Memory B cell (primary cell): ENCODE measurements at places on chromosomes 13 and 19.

DNA sequence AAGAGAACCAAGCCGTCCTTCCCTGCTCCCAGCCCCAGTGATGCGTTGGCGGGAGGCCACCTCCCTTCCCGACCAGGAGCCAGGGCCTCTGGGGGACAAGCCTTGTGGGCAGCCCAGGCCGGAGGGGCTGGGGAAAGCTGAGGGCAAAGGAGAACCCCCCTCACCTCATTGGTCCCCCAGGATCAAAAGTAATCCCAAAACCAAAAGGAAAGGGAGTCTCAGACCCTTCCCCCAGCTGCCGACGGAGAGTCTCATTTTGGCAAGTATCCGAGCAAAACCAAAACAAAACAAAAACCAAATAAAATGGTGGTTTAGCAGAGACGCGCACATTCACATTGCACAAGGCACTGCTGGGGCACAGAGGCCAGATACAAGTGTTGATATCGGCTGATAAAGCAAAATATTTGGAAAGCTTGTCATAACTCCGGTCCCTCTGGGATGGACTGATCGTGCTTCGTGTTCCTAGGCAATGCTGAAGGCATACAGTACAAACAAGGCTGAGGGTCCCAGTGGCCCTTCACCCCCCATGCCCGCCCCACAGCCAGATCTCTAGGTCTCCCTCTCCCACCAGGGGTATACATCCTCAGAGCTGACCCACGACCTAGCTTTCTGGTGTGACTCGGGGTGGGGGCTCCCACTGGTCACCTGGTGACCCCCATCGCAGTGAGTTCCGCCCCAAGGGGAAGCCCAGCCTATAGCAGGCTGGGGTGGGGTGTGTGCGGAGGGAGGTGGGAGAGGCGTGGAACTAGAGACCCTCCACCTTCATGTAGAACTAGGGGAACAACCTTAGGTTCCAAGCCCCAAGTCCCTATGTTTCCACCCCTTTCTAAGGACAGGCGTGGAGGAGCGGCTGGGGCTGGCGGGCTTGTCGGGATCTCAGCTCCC lies 2.1 kb downstream of the CEBPA start:
- no peak for DNase-seq

- DNase-seq = no peak
Observed at GRCh38 chr13:22482496-22483000, 698.2 kb upstream of the SGCG start.

DNA sequence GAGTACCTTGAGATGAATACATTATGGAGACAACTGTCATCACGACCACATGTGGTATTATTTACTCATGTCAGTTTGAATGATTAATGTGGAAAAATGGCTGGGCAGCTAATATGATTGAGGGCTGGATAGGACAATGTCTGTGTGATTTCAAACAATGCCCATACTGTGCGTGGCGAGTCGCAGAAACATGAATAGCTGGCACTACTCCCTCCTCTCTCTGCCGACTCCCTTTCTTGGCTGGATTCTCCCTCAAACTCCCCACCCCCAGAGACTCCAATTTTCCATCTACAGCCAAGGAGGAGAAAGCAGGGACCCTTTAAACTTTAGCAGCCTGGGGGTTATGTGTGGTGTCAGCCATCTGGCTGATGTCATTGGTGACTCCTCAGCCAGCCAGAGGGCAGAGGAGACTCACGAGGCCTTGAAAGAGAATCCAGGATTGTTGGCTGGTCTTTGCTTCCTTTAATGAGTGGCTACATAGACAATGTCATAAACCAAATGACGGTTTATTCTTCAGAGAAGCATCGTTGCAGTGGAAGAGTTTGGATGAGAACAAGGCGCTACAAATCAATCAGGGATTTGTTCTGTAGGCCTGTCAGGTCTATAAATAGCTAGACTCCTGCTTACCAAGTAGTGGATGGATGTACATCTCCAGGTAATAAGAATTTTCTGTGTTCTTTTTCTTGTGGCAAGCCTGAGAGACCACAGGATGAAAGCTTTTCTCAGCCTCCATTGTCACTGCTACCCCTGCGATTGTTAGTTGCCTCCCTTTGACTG lies 165.6 kb downstream of the DLEU7 start:
- DNase-seq = no peak

DNA sequence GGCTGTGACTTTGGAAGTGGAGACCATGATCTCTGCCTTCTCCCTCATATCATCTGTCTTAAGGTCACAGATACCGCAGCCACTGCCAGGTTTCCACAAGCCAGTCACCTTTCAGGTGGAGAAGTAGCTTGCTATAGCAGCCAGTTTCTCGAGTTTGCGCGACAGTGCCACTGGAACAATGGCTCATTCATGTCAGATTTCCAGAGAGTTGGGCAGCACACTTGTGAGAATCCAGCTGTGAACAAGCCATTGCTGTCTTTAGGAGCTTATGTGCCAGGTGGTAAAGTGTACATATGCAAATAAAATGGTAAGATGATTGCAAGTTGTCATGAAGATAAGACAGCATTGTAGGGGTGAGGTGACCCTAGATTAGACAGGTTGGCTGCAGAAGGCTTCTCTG lies 22.3 kb downstream of the GARRE1 start:
- DNase-seq = no peak
